Uterus (tissue), 4 donors: ENCODE measurements at places on chromosomes 13 and 19. TPM values are rescaled to one million over a fixed set of nuclear protein-coding genes. Genes with fewer than 3 reads are reported as not detected.

Gene APOC4
- total RNA-seq, result not detected

Gene LYL1
- 10.8 TPM for total RNA-seq

Gene SIAH3
- under 0.01 TPM for total RNA-seq

Gene ONECUT3
- not detected for total RNA-seq

Gene CEACAM7
- not detected for total RNA-seq

Gene SOX1
- not detected for total RNA-seq

Gene CCL25
- total RNA-seq, result not detected

Gene SPHK2
- total RNA-seq, result 27.2 TPM

Gene OVOL3
- total RNA-seq, result not detected

Gene ZNF766
- total RNA-seq, result 21.0 TPM

Gene TRAPPC6A
- 16.7 TPM for total RNA-seq
